Stimulated activated CD8-positive, alpha-beta memory T cell treated with anti-CD3 and anti-CD28 coated beads, Interleukin-15, amount 100 ng/mL, for 1 hour (primary cell): ENCODE measurements at places on chromosomes 5 and 9.

DNA sequence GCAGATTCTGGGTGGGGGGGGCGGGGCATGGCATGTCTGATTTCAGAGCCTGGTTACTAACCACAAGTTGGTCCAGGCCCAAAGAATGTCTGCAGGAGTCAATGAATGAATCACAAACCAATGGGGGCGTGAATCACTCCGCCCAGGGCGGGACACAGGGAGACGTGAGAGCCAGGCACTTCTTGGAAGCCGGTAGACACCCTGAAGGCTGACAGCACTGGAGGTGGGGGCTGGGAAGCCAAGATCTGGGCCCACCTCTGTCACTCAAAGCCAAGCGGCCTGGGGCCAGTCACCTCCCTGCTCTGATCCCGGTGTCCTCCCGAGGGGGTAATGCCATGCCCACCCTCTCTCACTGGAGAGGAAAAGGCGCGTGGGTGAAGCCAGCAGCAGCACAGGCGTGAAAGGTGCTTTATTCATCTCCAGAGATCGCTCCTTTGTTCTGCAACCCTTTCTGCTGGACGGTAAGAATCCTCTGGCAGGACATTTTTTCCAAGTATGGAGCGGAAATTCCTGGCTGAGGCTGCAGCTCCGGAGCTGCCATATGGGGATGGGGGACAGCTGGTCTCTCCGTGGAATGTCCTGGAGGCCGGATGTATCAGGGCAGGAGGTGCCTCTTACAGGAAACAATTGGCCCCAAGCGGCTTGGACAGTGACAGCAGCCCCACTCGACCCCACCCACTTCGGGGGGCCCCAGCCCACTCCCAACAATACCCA lies 85.0 kb downstream of the STK10 start:
- DNase-seq = no peak

- no peak for DNase-seq
These were observed 516 bp downstream of the MRPL41 start for GRCh38 chr9:137552022-137552768.

- no peak for DNase-seq
These were observed 9.6 kb upstream of the LHX2 start for GRCh38 chr9:124001866-124002525.

DNA sequence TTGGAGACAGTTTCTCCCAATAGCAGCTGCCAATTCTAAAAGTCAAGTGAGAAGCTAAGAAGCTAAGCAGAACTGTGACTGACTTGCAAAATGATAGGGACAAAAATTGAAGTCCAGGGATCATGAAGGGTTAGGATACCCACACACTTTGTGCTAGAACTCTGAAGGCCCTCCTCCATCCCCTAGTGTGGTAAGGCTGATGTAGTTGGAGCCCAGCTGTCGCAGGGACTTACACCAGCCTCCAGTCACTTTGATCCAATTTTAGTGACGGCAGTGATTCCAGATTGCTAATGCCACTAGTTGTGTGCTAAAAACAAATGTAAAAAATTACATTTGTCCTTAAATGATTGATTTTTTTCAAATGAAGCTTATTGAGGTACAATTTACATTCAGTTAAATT lies 742.7 kb upstream of the ZNF608 start:
- DNase-seq = no peak

GRCh38 chr9:134515026-134515821 lies 126.4 kb upstream of the COL5A1 start:
- no peak for DNase-seq
